H7 (cell line): ENCODE measurements at places on chromosomes 4 and X.

DNA sequence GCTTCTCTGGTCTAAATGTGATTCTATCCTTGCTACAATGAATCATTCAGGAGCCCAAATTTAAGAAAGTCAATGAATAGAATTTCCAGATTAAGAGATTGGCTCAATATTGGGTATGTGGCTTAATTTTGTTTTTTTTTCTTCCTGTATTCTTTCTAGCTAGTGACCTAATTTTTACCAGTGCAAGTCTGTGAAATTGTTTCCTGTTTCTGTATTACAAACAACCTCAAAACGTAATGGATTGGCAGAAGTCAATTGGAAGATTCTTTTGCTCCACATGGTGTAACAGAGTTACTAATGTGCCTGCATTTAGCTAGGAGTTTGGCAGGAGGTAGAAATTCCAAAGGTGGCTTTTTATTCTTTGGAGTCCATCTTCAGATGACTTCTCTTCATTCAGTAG is 17.6 kb downstream of the DYNLT3 start:
- no peak for DNase-seq

DNA sequence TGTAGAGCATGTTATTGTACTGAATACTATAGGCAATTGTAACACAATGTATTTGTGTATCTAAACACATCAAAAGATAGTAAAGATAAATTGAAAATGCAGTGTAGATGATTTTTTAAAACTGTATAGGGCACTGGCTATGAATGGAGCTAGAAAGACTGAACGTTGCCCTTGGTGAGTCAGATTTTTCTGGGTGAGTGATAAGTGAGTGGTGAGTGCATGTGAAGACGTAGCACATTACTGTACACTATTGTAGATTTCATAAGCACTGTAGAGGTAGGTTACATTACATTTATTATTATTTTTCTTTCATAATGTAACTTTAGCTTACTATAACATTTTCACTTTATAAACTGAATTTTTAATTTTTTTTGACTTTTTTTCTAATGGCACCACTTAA is 1491.6 kb downstream of the TECRL start:
- DNase-seq, result no peak

GRCh38 chr4:83875437-83875836 is 339.5 kb downstream of the GPAT3 start:
- DNase-seq, result no peak

DNA sequence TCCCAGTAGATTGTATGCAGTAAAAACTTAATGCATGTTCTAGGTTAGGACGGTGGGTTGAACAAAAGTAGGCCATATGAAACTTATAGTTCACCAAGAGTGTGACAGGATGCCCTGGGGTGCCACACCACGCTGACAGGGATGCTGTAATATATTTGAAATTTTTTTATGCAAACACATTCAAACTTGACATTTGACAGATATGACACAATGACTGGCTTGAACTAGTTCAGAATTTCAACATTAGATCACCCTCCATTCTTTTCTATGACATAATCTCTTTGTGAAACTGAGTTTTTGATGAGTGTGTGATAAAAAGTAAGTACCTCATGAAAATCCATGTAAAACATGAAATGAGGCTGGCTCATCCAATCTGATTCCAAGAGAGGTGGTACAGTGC is 198.4 kb downstream of the PALLD start:
- no peak for DNase-seq

DNA sequence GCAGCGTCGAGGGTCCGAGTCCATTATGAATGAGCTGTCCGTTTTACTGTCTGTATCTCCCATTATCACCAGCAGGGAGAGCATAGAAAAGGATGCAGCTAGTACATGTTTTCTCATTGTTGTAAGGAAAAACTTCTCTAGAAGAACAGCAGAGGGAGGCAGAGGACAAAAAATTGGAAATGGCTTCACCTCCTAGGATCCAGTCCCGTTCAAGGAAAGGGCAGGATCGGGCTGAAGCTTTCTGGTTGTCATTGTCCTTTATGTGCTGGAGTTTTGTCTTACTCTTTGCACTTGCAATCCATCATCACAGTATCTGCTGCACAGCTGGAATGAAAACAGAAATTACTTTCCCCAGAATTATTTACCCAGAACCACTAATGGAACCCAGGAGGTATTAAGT is 14.7 kb downstream of the NDP start:
- peak; percentile 35 for DNase-seq

- no peak for DNase-seq
These were observed 117.3 kb upstream of the NOCT start for GRCh38 chr4:138898282-138898681.

DNA sequence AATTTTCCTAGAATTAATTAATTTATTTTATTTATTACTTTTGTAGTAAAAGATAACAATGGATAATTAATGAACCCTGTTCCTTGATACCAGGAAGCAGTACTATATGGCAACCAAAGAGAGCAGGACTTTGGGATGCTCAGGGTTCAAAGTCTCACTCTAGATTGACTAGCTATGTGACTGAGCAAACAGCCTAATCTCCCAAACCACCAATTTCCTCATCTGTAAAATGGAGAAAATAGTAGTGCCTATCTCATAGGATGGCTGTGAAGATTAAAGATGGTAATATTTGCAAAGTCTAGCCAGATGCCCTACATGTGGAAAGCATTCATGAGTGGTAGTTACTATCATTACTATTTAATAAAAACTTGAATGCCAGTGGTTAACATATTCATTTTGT is 97.6 kb downstream of the PRDM5 start:
- DNase-seq, result no peak

GRCh38 chrX:102720237-102721168 is at the start of gene GPRASP3:
Gene GPRASP3, plus strand, starts transcription at chrX:102720743. Its CDS starts 28,253 bp downstream, at chrX:102748996.
- peak; percentile 42 for DNase-seq

- no peak for DNase-seq
These were observed 420.3 kb downstream of the MAPK10 start for GRCh38 chr4:85939595-85939994.

DNA sequence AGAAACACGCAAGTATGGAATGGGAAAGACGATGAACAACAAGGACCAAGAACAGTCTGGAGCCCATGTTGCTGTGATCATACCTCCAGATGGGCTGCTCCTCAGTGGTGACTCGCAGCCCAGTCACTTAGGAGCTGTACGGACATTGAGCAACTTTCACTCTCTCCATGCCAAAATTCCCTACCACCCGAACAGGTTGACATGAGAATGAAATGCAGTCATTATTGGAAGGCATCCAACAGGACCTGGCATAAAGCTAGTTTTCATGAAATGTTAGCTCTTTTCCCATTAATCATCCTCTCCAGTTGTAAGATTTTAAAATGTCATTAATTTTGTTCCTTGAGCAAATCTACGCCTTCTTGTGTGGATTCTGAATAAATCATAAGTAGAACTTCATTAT is 82.7 kb upstream of the GPM6B start:
- DNase-seq, result no peak

GRCh38 chr4:185925910-185926360 is 113.9 kb upstream of the SORBS2 start:
- peak; percentile 25 for DNase-seq

DNA sequence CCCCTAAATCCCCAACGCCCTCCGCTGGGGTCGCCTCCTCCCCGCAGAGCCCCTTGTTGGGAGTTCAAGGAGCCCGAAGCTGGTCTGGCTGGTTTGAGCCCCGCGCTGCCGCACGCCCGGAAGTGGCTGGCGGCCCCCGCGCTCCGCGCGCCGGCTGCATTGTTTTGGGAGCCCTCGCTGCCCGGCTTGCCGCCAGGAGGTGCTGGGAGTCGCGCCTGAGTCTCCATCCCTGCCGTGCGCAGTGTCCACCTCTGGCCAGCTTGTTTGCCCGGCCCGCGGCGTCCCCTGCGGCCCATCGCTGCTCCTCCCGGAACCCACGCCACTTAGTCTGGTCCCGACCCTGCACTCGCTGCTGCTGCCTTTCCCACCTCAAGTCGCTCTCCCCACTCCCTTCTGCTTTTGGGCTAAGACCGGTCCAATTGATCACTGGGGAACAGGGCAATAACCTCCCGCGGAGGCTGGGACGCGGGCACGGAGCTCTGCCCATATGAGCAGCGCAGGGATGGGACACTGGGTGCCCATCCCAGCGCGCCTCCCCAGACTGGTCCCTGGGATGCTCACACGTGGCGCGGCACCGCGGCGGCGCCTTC is 2.2 kb upstream of the SFRP2 start:
- DNase-seq, result peak; percentile 87

GRCh38 chr4:86498863-86499166 is 95.3 kb upstream of the PTPN13 start:
- DNase-seq, result no peak
